ENCODE measurements at places on chromosomes 7 and 10. TPM values are rescaled to one million over a fixed set of nuclear protein-coding genes. Genes with fewer than 3 reads are reported as not detected.
A peak's percentile ranks its signal among the peaks of the same experiment; 100 is the strongest.

DNA sequence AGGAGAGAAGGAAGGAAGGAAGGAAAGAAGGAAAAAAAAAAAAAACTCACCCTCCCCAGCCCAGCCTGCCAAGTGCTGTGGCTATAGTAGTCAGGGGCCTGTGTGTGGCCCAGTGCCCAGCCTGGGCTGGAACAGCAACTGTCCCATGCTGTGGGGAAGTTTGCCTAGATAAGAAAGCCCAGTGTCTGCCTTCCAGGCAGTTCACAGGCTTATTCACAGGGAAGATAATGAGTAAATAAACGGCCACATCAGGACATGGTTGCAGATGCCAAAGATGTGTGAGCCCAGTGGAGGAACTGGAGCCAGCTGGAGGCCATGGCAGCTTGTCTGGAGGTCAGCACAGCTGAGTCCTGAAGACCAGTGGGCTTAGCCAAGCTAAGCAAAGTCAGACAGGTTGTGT, 132.4 kb upstream of the FOXK1 start:
- DNase-seq, result peak; percentile 32

GRCh38 chr7:73515178-73515577, 6.9 kb downstream of the BAZ1B start:
- DNase-seq, result no peak

GRCh38 chr10:49841615-49842332, 79.7 kb upstream of the OGDHL start:
- DNase-seq, result no peak

- no peak for DNase-seq
These were observed 536.3 kb upstream of the MKI67 start for GRCh38 chr10:128662520-128662919.

DNA sequence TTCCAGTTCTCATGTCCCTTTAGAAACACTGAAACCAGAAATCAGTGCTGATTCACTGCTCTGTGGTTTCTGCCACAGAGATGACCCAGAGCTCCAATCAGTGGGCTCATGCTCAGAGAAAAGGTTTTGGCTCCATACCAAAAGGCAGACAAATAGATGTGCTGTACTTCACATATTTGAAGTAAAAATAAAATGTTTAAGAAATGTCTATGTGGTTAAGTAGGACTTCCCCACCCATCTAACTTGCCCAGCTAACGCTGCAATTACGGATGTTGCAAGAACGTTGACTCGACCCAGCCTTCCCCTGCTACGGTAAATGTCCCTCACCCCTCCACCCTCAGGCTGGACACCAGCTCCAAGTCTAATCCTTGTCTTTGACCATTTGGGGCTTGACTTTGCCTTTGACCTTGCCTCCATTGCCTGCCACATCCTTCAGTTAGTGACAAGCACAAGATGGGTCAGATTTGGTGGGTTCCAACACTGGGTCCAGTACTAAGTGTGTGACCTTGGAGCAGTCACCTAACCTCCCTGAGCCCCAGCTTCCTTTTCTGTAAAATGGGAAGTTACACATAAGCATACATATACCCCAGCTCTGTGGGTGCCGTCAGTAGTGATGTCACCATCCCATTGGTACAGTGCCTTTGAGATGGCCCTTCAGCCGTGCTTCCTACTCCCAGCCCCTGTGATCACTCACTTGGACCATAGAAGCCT, 95.8 kb downstream of the CHST15 start:
- DNase-seq, result peak; percentile 20

DNA sequence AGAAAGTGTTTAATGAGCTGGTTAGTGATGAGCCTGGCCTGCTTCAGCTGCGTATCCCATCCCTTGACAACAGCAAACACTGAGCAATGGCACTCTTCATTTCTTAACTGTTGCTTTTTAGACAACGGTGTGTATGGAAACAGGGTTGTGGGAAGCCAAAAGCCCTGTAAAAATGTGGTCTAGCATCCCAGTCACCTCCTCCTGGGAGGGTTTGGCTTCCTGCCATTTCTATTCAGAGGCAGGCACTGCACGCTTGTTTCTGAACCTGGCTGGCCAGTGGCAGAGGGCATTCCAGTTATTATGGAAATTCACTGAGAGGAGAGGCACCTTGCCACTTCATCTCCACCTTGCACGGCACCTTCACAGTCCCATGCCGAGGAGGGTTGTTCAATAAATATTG, 123.0 kb upstream of the ADARB2 start:
- no peak for DNase-seq

Gene ADARB2
- polyA plus RNA-seq, result 0.41 TPM

Data from muscle of back (tissue), 13 donors.